ENCODE measurements at places on chromosomes 13 and 19.

- DNase-seq: no peak
These were observed 87.6 kb upstream of the SLC15A1 start for GRCh38 chr13:98839856-98840769.

- no peak for DNase-seq
These were observed 41.3 kb upstream of the KCTD15 start for GRCh38 chr19:33755099-33756035.

DNA sequence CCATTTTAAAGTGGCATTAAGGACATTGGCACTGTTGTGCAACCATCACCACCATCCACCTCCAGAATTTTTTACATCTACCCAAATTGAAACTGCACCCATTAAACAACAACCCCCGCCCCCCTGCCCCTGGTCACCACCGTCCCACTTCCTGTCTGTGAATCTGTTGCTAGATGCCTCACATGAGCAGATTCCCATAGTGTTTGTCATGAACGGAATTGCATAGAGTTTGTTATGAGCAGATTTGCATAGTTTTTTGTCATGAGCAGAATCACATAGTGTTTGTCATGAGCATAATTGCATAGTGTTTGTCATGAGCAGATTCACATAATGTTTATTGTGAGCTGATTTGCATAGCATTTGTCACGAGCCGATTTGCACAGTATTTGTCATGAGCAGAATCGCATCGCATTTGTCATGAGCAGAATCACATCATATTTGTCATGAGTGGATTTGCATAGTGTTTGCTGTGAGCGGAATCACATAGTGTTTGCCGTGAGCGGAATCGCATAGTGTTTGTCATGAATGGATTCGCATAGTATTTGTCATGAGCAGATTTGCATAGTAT lies 54.0 kb upstream of the GTF3A start:
- DNase-seq: no peak

- peak; percentile 69 for DNase-seq
These were observed 5.8 kb downstream of the DYRK1B start for GRCh38 chr19:39828015-39828653.

GRCh38 chr19:37966211-37966661 lies 59.2 kb downstream of the SIPA1L3 start:
- no peak for DNase-seq

- no peak for DNase-seq
These were observed 172.3 kb upstream of the KLF12 start for GRCh38 chr13:74306496-74306895.

- DNase-seq: no peak
These were observed 39.3 kb downstream of the GGACT start for GRCh38 chr13:100549316-100549715.

GRCh38 chr13:72074663-72075062 lies 207.7 kb upstream of the DACH1 start:
- no peak for DNase-seq

DNA sequence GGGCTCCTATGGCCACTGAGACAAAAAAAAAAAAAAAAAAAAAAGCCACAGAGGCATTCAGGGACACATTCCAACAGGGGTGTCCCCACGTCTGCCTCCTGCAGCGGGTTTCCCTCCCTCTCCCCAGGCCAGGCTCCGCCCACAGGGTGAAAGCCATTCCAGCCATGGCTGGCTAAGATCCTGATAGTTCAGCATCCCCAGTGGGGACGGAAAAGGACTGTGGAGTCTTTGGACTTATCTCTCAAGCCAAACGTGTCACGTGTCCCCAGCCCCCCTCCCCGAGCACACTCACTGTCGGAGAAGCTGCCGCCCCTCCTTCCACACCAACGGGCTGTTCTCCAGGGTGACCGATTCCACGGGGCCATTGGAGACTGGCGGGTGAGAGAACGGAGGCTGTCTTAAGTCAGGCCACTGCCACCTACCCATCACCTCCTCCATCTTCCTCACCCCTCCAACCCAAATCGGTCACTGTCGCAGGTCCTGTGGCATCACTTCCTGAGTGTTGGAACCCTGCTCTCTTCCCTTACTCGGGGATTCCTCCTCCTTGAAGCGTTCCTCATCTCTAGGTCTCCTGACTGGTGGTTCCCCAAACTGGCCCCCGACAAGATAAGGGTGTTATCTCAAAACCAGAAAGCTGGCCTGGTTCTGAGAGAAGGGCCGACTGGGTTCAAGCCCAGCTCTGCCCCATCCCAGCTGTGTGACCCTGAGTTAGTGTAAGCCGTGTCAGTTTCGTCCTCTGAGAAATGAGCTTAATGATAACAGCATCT lies 9.1 kb upstream of the FKRP start:
- DNase-seq: no peak

DNA sequence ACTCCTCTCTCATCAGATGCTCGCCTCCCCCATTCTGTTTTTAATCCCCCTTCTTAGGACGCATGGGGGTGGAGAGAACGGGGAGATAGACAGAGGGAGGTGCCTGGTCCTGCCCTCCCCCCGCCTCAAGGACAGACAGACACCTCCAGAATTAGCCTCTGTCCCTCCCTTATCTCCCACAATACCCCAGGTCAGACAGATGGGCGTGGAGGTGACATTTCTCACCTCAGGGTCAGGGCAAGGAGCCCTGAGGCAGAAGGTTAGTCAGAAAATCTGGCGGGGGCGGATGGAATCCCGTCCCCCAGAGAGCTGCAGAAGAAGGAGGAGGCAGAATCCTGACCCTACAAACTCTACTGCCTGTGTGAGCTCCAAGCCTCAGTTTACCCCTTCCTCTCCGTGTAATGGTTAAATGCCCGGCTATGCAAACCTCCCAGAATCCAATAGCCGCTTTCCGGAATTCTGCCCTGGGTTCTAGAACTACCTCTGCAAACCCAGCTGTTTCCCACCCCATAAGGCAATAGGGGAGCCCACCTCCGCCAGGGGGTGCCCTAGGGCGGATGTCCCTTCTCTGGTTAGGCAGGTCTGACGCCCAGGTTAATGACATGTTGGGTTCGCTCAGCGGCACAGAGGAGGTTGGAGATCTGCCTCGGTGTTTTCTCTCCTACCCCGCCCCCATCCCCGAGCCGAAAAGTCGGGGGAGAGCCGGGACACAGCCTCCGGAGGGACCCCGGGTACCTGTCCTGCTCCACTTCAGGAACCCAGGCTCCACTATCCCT lies 900 bp downstream of the PPP1R13L start:
- no peak for DNase-seq

GRCh38 chr13:20815464-20815863 lies 41.7 kb upstream of the EEF1AKMT1 start:
- no peak for DNase-seq

GRCh38 chr13:47671776-47672175 lies 329.3 kb downstream of the SUCLA2 start:
- DNase-seq: no peak

- no peak for DNase-seq
These were observed 116.5 kb upstream of the VSTM2B start for GRCh38 chr19:29409076-29409862.

DNA sequence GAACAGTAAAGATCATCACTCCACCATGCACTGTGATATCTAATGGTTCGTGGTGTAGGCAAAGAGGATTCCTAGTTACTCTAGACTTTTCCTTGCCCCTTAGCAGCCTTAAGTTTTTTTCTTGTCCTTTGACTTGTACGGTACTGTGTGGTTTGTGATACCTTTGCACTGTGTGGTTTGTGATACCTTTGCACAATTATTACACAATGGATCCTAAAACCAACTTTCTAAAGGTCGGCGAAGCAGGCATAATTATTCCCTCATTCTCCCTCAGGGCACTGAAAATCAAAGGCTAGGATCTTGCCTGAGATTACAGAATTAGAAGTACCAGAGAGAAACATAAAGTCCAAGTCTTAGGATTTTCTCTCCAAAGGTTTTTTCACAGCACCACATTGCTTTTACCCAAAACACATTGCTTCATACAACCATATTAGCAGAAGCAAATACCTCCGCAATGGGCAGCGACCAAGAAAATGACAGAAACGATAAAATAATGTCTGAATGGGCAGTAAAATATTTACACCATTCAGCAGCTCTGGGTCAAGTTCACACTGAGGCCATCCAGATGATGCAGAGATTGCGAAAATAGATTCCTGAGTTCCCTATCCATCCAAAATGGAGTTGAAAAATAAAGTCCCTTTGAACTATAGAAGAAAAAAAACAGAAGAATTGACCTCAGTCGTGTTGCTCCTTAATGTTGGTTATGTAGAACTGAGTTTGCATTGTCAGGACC lies 106.4 kb downstream of the FGF14 start:
- no peak for DNase-seq

DNA sequence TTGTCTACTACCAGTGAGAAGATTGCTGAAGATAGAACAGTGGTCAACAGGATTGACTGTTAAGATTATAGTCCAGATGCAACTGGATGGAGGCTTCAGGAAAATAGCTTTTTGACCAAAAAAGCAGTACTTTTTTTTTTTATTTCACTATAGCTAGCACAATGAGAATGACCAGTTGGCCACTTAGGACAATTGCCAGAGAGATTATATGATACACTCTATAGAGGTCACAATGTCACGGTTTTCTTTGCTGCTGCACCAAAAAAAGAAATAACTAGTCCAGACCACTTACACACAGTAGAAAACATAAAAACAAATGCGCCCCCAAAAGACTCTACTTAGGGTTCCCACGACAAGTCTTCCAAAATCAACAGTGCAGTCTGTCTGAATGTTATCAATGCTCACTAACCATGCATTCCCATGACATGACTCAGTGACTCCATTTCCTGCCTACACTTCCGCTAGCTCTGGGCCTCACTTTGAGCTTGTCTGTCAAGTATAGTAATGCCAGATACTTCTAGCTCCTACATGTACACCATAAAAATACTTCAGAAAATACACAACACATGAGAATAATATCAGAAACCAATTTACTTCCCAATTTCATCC lies 209.1 kb upstream of the STARD13 start:
- no peak for DNase-seq

- DNase-seq: no peak
These were observed 388.1 kb upstream of the PRR20A start for GRCh38 chr13:56752636-56753035.

DNA sequence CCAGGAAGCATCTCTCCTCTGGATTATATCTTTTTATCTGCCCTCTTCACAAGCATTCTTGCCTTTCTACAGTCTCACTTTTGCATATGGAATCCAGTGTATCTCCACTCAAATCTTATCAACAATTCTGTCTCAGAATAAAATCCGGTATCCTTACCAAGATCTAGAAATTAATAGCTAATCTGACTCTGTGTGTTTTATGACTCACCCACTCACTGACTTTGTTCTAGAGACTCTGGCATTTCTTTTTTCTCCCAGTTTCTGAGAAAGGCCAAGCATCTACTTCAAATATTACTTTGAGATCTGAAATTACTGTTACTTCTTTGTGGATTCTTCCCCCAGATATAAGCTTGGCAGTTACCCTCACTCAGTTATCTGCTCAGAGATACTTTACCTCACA lies 913.5 kb upstream of the ATXN8OS start:
- no peak for DNase-seq

GRCh38 chr13:32141462-32141861 lies 109.9 kb downstream of the FRY start:
- no peak for DNase-seq

- no peak for DNase-seq
These were observed 12.7 kb downstream of the SMIM24 start for GRCh38 chr19:3467437-3468198.

DNA sequence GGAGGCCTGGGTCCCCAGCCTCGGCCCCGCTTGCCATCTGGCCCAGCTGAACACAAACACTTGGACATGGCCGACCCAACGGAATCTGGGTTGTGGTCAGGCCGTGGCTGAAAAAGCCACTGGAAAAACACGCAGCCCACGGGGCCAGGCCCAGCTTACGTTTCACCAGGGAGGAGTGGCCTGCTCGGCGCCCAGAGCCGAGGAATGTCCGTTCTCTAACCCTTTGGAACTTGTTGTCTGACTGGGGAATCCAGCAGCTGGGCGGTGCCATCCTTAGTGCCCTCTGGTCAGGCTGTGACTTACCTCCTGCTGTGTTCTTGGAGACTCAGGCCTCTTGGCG lies 13.8 kb downstream of the CILP2 start:
- DNase-seq: no peak

GRCh38 chr19:55390461-55390880 lies 4.7 kb downstream of the RPL28 start:
- DNase-seq: no peak

- DNase-seq: no peak
These were observed 94.2 kb downstream of the FRY start for GRCh38 chr13:32125751-32126150.

GRCh38 chr19:30411714-30412113 lies 39.5 kb downstream of the ZNF536 start:
- no peak for DNase-seq

GRCh38 chr19:18321734-18322102 lies 1.2 kb downstream of the LSM4 start:
- DNase-seq: no peak

GRCh38 chr13:94481941-94482340 lies 2.5 kb upstream of the DCT start:
- DNase-seq: no peak

- no peak for DNase-seq
These were observed 403.6 kb upstream of the SLC10A2 start for GRCh38 chr13:103469771-103470170.

GRCh38 chr13:98200211-98200878 lies 23.3 kb upstream of the RNF113B start:
- DNase-seq: no peak

- DNase-seq: no peak
These were observed 41.6 kb downstream of the LRCH1 start for GRCh38 chr13:46594374-46595078.

GRCh38 chr19:40702337-40703012 lies 12.0 kb upstream of the NUMBL start:
- DNase-seq: no peak

GRCh38 chr19:2016041-2016807 lies 710 bp upstream of the BTBD2 start:
- DNase-seq: peak; percentile 84

GRCh38 chr13:110349239-110349638 lies 42.2 kb downstream of the COL4A2 start:
- DNase-seq: no peak

DNA sequence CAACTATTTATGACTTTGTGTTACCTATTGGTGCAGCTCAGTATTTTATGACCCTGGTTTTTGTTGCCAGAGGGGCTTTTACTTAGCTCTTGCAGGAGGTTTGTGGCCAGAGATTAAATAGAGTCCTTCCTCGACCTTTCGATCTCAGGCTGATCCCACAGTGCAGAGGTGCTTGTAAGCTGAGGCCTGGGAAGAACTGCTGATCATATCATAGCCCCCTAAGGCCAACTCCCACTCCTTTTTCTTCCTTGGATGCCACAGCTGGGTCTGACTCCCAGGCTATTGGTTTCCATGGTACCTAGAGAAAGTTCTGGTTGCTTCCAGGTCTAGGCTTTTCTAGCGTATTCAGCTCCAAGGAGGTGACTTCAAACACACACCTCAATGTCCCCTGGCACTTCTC lies 324.9 kb downstream of the FOXO1 start:
- DNase-seq: no peak

- DNase-seq: peak; percentile 72
These were observed 4.4 kb downstream of the FFAR1 start for GRCh38 chr19:35352177-35352447.

- no peak for DNase-seq
These were observed 36.0 kb downstream of the INSR start for GRCh38 chr19:7258041-7258839.

- no peak for DNase-seq
These were observed 708.2 kb downstream of the UQCRFS1 start for GRCh38 chr19:28504727-28505126.

GRCh38 chr19:30640252-30640965 lies 268.2 kb downstream of the ZNF536 start:
- DNase-seq: no peak

GRCh38 chr13:102692491-102692826 lies 2.4 kb downstream of the METTL21C start:
- no peak for DNase-seq

GRCh38 chr19:3822683-3823349 lies 36.6 kb upstream of the MATK start:
- DNase-seq: no peak

- DNase-seq: no peak
These were observed 1052.8 kb upstream of the SPRY2 start for GRCh38 chr13:81393721-81394120.
